ENCODE measurements at places on chromosomes 5 and 9.

- no peaks in the 10 kb centered on the region for H3K4me1 ChIP-seq
- peaks cover 4% of the 10 kb centered on the region for H3K27me3 ChIP-seq
- H3K4me3 ChIP-seq = no peak overlapping the region
- peaks cover 2% of the 10 kb centered on the region for H3K36me3 ChIP-seq
Observed at GRCh38 chr9:37969130-37969529, 65.2 kb upstream of the SLC25A51 start.

- no peaks in the 10 kb centered on the region for H3K36me3 ChIP-seq
- no peaks in the 10 kb centered on the region for H3K4me1 ChIP-seq
Observed at GRCh38 chr5:1983919-1984695, 101.4 kb upstream of the IRX4 start.

GRCh38 chr5:32326216-32326772 lies 13.6 kb upstream of the MTMR12 start:
- no peak for DNase-seq
- no peaks in the 10 kb centered on the region for H3K27me3 ChIP-seq
- H3K36me3 ChIP-seq = peaks cover 5% of the 10 kb centered on the region
- no peak overlapping the region for H3K27ac ChIP-seq
- peaks cover 4% of the 10 kb centered on the region for H3K4me1 ChIP-seq

- H3K4me1 ChIP-seq = no peaks in the 10 kb centered on the region
- H3K27ac ChIP-seq = no peak overlapping the region
- DNase-seq = no peak
- no peak overlapping the region for H3K4me3 ChIP-seq
Observed at GRCh38 chr9:131969469-131969989, 110.1 kb downstream of the MED27 start.

DNA sequence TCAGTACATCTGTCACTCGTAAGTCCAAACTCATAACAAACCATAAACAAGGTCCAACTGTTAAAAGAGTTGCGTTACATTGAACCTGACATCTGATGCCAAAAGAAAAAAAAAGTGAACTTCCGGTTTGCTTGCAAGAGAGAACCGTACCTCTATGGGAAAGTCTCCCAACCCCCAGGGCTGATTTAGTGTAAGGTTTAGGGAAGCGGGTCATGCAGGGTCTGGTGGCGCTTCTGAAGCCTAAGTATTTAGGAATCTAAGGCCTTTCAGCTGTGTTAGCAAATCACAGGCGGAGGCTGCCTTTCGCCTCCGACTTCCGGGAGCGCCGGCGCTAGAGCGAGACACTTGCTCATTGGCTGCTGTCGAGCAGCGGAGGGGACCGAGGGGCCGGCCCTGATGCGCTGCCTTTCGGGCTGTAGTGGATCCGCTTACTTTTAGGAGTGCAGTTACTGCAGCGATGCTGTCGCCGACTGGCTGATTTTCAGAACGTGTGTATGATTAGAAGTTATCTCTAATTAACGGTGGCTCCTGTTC lies 12.0 kb upstream of the GNPDA1 start:
- peak overlapping the region; percentile 95 for H3K27ac ChIP-seq
- peaks cover 7% of the 10 kb centered on the region for H3K4me1 ChIP-seq
- peaks cover 4% of the 10 kb centered on the region for H3K36me3 ChIP-seq
- H3K27me3 ChIP-seq = peaks cover 10% of the 10 kb centered on the region
- peak; percentile 78 for DNase-seq
- H3K4me3 ChIP-seq = peak overlapping the region; percentile 82

- no peak overlapping the region for H3K27ac ChIP-seq
- no peaks in the 10 kb centered on the region for H3K4me1 ChIP-seq
- H3K27me3 ChIP-seq = peaks cover 17% of the 10 kb centered on the region
- H3K36me3 ChIP-seq = no peaks in the 10 kb centered on the region
Observed at GRCh38 chr9:134619983-134620661, 21.5 kb upstream of the COL5A1 start.

DNA sequence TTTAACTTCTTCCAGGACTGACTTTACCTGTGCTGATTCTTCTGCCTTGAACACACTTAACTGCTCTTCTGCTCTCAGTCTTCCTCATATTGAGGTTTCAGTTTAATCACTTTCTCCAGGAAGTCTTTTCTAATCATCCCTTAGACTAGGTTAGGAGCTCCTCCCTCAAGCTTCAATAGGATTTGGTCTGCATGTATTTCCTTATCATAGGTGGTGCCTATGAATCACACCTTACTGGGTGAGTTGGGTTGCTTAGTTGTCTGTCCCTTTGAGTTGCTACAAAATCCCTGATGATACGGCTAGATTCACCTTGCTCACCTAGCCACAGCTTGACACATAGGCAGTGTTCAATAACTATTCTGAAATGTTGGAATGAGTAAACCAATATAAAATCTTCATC lies 164.4 kb downstream of the DNAH5 start:
- H3K27me3 ChIP-seq = no peaks in the 10 kb centered on the region
- DNase-seq = no peak
- H3K36me3 ChIP-seq = no peaks in the 10 kb centered on the region
- no peak overlapping the region for H3K27ac ChIP-seq
- no peaks in the 10 kb centered on the region for H3K4me1 ChIP-seq
- no peak overlapping the region for H3K4me3 ChIP-seq

GRCh38 chr5:107523029-107523680 lies 147.6 kb downstream of the EFNA5 start:
- H3K36me3 ChIP-seq = no peaks in the 10 kb centered on the region
- no peak for DNase-seq
- no peak overlapping the region for H3K4me3 ChIP-seq

- no peak overlapping the region for H3K27ac ChIP-seq
- no peaks in the 10 kb centered on the region for H3K36me3 ChIP-seq
- no peaks in the 10 kb centered on the region for H3K4me1 ChIP-seq
- no peak overlapping the region for H3K4me3 ChIP-seq
Observed at GRCh38 chr5:3659907-3660306, 64.3 kb downstream of the IRX1 start.

- H3K36me3 ChIP-seq = no peaks in the 10 kb centered on the region
- no peak overlapping the region for H3K4me3 ChIP-seq
- DNase-seq = no peak
- no peak overlapping the region for H3K27ac ChIP-seq
Observed at GRCh38 chr5:76145945-76146344, 62.8 kb downstream of the SV2C start.

DNA sequence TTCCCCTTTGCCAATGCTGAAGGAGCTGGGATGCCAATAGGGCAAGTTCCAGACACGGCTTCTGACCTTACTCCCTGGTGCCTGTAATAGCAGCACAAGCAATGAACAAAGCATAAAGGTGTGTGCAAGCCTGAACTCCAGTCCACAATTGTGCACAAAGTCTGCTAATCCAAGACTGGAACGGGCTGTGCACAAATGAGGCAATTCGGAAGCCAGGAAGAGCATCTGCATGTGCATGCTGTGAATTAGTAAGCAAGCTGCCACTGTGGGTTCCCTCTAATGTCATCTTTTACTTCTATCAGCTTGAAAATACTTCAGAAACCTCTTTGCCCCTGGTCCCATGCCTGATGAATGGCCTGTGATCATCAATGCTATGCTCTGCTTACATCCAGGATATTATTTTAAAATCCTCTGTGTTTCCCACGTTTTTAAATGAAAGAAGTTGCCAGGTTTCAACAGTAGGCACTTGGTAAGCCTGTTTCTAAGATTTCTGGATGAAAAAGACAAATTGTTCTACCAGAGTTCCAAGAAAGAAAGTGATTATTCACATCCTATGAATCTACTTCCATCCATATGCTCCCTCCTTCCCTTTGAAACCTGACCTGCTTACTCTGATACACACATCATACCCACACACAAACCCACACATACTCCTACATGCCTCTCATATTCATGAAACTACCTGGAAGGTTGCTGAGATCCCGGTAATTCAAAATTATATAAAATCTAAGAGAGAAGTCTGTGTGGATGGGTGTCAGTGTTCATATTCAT lies 165.7 kb downstream of the KCTD16 start:
- H3K36me3 ChIP-seq = no peaks in the 10 kb centered on the region
- no peaks in the 10 kb centered on the region for H3K27me3 ChIP-seq
- no peak for DNase-seq
- H3K27ac ChIP-seq = no peak overlapping the region
- no peaks in the 10 kb centered on the region for H3K4me1 ChIP-seq

DNA sequence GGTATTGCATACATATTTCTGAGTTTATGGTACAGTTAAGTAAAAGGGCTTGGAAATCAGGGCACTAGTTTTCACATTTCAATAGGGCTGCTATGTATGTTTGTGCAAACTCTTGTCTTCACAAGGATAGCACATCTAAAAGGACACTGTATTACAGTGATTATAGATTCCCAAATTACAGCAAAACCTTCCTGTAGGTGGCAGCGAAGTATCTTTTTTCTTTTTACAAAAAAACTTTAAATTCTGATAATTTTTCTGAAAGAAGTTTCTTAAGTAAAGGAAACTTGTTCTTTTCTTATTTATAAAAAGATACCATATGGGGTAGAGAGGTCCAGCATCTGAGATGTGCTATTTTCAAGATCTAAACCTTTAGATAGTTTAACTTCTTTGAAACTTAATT lies 337.8 kb downstream of the PTPRD start:
- H3K36me3 ChIP-seq = no peaks in the 10 kb centered on the region
- no peaks in the 10 kb centered on the region for H3K4me1 ChIP-seq
- H3K4me3 ChIP-seq = no peak overlapping the region
- DNase-seq = no peak

GRCh38 chr5:150303070-150303615 lies 438 bp upstream of the ARSI start:
- no peak overlapping the region for H3K4me3 ChIP-seq
- no peak for DNase-seq
- no peaks in the 10 kb centered on the region for H3K36me3 ChIP-seq

Data from stimulated activated naive B cell treated with anti-CD40 and anti-IgM and Interleukin-4, amounts not matched to agents 10 μg/mL and 1 μg/mL and 100 μg/mL, for 72 hours (primary cell).